ENCODE measurements at places on chromosomes 12 and 14.

DNA sequence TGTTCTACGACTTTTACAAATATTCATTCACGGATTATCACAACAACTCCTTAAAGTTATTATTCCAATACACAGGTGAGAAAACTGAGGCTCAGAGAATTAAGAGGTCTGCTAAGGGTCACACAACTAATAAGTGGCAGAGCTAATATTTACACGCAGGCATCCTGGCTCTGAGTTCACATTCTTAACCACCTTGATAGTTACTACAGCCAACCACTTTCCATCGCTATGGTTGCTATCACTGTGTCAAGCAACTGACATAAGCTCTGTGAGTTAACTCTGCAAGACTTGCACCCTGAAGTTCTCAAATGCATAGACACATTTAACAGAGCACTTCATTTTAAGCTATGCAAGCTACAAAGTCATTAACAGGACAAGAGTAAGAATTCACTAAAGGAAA lies 3.7 kb downstream of the GLT8D2 start:
- no peak for DNase-seq

DNA sequence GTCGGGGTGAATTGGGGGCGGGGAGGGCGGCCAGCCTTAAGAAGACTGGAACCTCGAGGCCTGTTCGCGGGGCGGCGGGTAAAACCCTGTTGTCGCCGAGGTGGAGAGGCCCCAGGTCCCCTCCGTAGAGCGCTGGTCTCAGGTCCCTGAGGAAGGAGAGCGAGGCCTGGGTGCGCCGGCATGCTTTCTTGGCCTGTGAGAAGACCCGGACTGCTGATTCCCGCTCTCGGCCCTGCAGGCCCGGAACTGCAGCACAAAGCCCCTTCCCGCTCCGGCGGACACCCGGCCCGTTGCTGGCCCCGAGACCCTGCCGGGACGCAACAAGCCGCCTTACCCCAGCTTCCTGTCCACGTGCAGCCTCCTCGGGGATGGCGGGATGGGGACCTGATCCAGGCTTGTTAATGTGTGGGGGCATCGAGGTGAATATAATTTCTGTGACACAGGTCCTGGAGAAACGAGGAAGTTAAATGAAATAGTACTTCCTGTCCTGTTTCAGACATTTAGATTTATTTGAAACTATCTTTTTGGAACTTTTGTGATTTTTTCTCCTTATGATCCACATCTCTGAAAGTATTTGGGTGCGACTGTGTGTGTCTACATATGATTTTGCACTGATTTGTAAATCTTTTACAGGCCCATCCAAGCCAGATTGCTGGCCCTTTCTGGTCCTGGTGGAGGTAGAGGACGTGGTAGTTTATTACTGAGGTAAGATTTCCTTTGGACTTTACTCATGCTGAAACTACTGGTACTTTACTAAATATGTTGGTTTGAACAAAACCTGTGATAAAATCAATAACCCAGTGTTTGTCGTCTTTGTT lies 600 bp downstream of the PNN start:
- peak; percentile 56 for DNase-seq

DNA sequence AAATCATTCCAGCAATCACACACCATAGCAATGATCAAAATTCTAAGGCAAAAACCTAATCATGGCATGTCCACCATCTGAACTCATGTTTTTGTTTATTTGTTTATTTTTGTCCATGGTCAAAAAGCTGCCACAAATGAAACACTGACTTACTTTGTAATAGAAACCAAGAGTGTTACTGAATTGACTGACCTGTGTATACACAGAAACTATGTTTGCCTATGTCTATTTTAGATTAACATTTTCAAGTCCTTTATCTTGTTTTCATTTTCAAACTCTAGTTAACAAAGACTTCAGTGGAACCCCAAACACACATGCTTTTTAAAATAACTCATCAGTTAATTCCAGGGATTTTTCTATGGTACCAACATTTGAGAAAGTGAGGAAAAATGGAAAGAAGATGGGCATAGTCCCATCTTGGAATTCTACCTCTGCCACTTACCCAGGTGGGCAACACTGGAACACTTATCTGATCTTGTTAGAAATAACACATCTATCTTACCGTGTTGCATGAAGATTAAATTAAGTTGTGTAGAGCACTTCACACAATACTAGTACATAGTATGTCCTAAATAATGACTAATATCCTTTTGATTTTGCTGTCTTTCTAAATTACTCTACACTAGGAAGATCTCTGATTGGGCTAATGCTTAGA lies 6.4 kb downstream of the LUM start:
- DNase-seq, result no peak

DNA sequence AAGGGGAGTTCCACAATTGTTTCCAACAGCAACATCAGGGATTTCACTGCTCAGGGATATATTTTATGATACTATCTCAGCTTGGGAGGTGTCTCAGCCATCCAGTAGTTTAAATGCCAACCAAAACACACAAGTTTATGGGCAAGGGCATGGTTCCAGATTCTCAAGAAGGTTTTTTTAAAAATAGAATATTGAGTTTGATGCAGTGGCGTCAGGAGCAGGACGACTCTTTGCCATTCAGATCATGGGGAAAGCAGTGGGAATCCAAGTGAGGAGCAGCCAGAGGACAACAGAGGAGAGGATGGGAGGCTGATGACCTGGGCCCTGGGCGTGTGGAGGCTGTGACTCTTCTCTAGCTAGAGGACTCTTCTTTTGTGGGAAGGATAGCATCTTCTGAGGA lies 25.7 kb downstream of the TSHR start:
- DNase-seq, result no peak

GRCh38 chr12:22491034-22491433 lies 53.3 kb downstream of the C2CD5 start:
- DNase-seq, result no peak

DNA sequence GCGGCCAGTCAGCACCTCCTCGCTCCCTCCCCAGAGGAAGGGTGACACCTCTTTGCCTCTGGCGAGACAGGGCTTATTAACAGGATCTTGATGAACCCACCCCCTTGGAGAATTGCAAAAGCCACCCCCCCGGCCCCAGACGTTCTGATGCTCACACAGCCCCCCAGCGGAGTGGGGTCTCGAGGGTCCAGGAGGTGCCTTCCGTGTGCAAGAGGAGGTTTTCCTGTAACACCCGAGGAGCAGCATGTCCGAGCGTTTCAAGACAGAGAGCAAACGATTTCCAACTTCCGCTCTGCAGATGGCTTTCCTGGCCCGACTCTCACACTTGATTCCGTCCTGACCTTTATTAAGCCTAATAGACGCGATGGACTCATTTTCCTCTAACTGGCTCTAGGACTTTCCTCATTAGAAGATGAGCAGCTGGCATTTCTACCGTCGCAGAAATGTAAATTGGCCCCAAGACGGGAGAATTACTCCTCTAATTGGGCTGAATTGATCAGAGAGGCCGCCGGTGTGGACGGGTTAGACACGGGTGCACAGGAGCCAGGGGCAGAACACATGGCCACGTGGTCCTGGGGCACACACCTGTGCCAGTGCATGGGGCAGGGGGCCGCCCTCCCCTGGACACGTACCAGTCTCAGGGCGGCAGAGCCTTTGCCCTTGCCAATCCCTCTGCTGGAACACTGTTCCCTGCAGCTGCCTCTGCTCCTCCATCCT lies 84.4 kb downstream of the NOC4L start:
- DNase-seq, result no peak

DNA sequence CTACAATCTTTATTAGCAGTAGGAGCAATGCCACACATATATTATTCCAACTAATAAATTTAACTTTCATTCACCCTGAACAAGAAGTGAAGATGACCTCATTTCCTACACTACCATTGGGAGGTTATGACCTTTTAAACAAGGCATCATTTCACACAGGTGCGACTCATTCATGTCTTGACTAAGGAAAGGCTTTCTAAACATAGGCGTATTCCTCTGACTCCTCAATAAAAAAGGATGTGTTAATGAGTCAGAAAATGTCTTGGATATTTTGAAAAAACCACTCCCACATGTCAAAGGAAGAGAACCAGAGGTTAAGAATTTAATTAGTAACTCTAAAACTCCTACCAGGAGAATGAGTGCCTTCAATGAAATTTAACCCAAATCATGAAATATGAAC lies 115.2 kb downstream of the PRICKLE1 start:
- no peak for DNase-seq

GRCh38 chr14:95518045-95518751 lies 1.7 kb upstream of the SYNE3 start:
- DNase-seq, result no peak

DNA sequence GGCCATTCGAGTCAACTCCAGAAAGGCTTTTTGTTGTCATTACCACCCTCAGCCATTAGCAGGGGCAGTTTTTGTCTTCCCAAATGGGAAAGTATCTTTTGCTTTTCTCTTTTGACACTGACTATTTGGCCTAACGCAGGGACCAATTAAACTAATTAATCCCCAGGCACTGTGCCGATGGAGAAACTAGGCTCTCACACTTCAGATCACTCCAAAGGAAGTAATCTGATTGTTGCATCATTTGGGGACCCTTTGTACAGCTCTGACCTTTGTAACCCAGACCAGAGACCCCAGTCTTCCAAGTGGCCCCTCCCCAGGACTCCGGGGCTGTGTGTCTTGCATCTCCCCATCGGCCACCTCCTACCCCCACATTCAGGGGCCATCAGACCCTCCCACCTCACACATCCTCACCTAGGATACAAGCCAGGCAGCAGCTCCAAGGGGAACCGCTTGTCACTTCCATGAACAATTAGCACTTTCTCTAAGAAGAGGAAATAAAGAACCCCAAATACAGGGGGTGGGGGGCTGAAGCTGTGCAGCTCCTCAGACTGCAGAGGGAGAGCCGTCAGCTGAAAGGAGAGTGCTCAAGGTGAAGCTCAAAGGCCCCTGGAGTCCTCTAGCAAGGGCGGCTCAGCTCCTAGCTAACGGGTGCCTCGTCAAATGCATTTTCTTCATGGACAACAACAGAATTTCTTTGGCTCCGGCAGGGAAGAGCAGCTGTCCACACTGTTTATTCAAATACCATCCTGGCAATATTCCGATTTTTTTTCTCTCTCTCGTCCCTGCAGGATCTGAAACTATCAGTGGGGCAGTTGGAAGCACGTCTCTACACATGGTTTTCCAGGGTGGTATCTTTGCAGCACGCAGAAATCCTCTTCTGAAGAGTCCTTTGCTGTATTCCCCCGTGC lies 64.3 kb upstream of the DIO3 start:
- DNase-seq, result no peak

- no peak for DNase-seq
Measured at GRCh38 chr12:47317175-47317915, 237.6 kb upstream of the AMIGO2 start.

- no peak for DNase-seq
Measured at GRCh38 chr14:104917993-104918392, 6.7 kb upstream of the PLD4 start.

DNA sequence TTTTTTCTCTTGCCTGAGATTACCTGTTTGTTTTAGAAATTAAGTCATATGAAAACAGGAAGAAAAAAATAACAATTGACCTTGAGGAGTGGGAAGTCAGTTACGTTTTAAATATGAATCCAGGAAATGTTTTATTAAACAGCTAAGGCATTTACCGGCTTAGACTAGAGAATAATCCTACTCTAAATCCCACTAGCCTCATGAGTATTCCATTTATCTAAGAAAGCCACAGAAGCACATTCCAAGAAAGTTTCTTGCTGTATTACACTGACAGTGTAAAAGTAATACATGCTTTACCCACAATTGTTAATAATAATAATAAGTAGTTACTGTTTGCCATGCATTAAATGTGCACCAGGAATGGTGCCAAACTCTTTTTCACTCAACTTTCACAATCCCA lies 90.9 kb downstream of the BMP4 start:
- no peak for DNase-seq

GRCh38 chr12:116708826-116709756 lies 28.8 kb downstream of the SPRING1 start:
- DNase-seq, result peak; percentile 70

GRCh38 chr14:26286081-26286912 lies 311.5 kb downstream of the NOVA1 start:
- DNase-seq, result no peak

DNA sequence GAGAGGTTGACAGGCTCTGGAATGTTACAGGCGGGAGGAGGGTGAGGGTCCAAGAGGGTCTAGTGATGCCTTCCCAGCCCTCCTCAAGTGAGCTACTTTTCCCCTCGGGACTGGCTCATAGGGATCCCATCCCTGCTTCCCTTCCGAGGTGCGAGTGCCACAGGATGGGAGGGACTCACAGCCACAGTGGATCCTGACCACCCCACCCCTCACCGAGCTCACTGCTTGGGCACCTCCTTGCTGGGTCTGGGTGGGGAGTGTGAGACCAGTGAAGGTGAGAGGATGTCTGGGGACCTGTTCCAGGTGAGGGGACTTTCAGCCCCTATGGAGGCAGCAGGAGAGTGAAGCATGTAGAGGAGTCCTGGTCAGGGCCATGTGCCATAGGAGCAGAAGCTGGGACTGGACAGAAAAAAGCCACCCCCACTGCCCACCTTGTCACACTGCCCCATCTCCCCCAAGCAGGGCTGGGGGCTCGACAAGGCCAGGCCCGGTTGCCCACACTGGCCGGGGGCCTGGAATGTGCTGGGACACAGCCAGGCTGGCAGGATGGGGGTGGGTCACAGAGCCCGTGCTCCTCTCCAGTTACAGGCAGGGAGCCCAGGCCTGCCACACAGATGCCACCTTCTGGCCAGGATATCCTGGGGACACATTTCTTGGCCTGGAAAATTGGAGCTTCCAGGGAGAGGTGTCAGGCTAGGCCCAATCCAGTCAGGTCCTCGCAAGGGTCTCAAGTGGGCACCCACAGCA lies 1.7 kb upstream of the TNS2 start:
- peak; percentile 83 for DNase-seq

DNA sequence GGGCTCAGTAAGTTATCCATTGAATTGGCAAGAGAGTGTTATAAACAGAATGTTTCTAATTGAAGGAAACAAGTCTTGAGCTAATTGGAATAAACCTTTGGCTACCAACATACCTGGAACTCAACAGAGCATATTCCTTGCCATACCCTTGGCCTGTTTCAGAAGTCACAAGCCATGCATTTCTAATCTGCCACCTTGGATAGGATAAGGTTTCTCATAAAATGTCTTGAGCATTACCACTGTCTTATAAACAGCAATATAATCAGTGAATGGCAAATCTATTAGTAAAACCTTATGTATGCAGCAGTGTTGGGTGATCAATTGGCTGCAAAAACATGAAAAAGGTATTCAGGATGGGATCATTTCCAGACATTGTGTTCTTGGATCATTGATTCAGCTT lies 765.2 kb upstream of the SEL1L start:
- DNase-seq, result no peak

- DNase-seq, result no peak
Measured at GRCh38 chr14:64221391-64222003, 72.7 kb downstream of the ESR2 start.

DNA sequence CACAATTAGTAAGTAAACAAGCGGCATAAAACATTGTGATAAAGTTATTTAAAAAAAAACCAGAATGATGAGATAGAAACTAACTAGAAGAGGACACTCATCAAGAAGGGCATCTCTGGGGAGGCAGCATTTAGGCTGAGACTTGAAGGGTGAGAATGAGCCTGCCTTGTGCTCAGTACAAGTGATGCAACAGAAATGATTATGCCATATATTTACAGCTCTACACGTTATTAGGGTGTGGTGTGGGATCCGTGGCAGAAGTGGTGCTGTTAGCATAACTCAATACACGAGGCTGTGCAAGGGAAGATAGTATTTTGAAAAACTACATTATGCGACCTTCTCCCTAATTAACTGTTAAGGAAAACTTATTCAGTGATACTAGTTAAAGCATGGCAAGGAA lies 178.5 kb upstream of the ATF7IP start:
- no peak for DNase-seq

All from breast epithelium (tissue), 4 donors.